Head of caudate nucleus (tissue), 42 donors: ENCODE measurements at places on chromosomes 3 and 15.

GRCh38 chr3:55567121-55567520 is 80.0 kb upstream of the WNT5A start:
- no peak for DNase-seq

DNA sequence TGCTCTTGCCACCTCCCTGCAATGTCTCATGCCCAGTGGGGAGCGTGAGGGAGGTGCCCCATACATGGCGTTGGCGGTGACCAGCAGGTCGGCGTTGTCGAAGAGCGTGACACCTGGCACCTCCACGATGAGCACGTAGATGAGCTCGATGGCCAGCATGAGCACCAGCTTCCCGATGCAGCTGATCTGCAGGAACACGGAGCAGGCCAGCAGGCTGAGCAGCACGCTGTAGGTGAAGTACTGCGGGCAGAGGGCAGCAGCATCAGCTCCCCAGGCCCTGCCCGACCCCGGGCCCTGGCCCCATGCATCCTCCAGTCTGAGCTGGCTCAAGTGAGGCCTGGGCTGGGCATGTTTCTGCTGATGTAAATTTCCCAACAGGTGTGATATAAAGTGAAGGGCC is 98.3 kb downstream of the SEC22A start:
- no peak for DNase-seq

DNA sequence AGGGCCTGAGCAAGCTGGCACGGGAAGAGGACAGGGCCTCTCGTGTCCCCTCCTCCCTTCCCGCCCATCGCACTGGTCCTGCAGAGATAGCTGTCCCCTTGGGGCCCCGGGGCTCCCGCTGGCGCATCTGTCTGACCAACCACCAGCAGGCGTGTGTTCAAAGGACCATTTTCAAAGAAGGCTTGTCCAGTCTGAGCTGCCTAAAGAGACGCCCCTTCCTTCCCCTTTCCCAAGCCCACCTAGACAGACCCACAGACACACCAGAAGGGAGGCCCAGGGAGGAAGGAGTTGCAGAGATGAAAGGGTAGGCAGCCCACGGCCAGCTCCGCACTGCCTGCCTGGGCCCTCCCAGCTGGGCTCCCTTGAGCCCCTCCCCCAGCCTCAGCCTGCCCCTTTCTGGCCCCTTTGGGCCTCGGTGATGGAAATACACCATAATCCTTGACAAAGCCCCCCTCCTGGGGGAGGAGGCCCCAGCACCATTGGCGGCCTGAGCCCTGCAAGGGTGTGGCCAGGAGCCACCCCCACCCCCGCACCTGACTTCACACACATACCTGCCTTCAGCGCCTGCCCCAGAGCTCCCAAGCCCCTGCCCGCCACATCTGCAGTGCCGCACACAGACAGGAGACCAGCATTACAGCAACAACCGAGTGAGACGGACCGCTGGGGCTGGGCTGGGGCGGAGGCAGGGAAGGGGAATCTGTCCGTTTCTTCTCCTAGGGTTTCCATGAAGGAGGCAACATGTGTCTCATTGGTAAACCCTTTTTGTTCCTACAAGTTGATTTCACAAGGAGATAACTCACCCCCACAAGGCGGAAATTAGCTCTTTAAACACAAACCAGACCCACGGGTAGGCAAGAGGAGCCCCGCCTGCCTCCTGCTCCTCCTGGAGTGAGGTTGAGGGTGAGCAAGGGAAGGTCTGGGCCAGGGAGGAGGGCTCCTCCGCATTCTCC is at the start of gene STRA6:
Gene STRA6 (minus strand): TSS at position 336 of the 950 bp plus-strand sequence. CDS start 520 bp downstream, outside the sequence.
- no peak for DNase-seq

DNA sequence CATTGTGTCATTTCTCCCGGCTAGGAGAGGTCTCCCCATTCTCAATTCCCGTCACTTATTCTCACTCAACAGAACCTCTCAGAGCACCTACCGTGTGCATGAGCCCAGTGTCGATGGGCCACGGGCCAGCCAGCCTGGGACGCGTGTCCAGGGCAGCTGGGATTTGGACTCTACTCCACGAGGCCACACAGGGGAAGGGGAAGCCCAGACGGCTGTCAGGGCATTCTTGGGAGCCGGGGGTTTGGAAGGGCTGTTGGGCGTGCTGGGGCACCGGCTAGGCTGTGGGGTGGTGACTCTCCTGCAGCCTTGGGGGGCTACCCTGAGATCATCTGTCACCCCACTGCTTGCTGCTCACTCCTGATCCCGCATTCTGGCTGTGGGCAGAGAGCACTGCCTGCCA is 41.7 kb upstream of the PCSK6 start:
- DNase-seq: no peak
